K562 (cell line): ENCODE measurements at places on chromosomes 6 and 20.

DNA sequence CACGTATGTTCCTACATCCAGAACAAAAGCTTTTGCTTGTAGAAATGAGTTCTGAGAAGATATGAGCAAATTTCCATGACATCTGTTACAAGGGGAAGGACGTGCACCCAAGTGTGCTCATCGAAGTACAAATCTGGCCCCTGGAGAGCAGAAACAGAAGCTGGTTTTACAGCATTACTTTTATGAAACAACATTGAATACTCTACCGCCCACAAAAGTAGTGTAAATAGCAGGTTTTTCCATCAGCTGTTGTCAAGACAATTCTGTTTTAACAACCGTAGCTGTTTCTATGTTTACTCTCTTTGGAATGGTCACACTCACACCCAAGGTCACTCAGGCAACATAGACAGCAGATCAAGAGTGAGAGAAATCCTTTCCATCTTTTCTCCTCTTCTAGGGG lies 114.2 kb upstream of the SSTR4 start:
- no peak for DNase-seq

GRCh38 chr6:16961577-16961976 lies 140.3 kb upstream of the STMND1 start:
- no peak for DNase-seq

GRCh38 chr6:149847939-149848267 lies 16.3 kb downstream of the LRP11 start:
- DNase-seq, result no peak

DNA sequence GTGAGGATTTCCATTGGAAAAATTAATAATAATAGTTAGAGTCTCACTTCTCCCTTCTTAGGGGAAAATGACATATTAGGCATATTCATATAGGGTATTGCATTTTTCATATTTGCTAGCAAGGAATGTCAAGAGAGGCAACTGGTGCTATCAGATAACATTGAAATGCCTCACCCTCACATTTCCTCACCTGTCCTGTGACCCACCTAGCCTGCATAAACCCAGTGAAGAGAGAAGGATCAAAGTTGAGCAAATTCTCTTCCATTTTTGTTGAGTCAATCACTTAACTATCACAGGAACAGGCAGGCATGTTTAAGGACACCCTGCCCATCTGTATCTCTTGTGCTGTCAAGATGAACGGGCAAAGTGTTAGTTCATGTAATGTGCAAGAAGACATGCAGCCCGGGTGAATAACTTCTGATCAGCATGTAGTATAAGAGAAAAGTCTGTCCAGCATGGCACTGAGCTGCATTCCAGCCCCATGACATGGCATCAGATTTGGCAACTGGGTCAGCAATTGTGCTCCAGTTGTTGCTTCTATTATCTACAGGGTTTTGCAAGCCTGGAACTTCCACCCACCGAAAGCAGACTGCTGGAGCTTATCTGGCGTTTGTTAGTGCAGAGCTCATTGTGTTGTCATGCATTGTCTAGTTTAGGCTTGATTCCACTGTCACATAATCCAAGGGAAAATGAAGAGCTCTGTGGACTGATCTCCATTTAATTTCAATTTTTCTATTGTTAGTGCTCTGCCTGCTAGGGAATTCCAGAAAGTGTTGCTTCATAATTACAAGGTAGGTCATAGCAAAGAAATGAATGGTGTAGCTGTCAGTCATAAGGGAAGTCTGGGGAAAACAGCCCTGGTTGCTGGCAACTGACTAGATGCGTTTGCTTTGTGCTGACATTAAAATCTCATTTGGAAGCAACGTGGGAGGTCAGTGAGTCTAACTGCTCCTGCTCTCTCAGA lies 138.4 kb upstream of the TNFAIP3 start:
- no peak for DNase-seq

DNA sequence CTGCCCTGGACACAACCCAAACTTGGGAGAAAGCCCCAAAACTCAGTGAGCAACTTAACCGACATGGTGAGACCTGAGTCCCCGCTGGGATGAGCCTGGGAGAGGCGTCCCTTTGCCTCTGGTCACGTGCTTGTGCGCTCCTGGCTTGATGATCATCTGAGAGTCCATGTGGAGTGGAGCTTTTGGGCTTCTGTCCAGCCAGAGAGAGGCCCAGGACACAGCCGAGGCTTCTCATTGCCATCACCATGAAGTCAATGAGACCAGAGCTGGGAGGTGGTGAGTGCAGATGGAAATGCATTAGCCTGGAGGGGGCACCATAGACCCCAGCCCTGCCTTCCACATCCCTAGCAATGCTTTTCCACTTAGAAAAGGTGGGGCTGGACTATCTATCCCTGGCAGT lies 250.0 kb downstream of the SLC24A3 start:
- no peak for DNase-seq

GRCh38 chr6:107543567-107543966 lies 53.6 kb downstream of the SOBP start:
- no peak for DNase-seq
